Motor neuron (in vitro differentiated cells): ENCODE measurements at places on chromosomes 2 and 18. TPM values are rescaled to one million over a fixed set of nuclear protein-coding genes. Genes with fewer than 3 reads are reported as not detected.

The CFC1 gene
- total RNA-seq, result 82.8 and 99.9 TPM in 2 replicates

The IL36A gene
- not detected in 2 replicates for total RNA-seq

The ZNF892 gene
- total RNA-seq, result 6.0 and 8.3 TPM in 2 replicates

GRCh38 chr2:233430081-233430480 is 75.8 kb downstream of the DGKD start:
- ATAC-seq, result no peak

DNA sequence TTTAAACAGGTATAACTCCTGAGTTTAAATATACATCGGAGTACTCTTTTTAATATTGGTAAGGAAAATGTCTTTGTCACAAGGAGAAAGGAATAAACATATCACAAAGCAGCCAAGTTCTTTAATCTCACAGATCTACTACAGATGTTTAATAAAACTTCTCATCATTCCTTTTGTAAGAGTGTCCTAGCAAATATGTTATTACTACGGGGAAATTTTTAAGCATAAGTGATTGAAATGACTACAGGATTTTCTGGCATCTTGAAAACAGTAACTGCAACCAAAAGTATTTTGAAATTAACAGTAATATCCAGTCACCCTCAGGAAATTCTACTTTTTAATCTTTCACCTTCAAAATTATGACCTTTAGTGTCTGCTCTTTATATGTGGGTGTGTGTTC is 403.1 kb downstream of the IRS1 start:
- no peak for ATAC-seq

GRCh38 chr18:48590678-48591077 is 51.8 kb downstream of the CTIF start:
- ATAC-seq, result no peak
